Suprapubic skin (tissue), 4 donors: ENCODE measurements at places on chromosomes 2 and 18. TPM values are rescaled to one million over a fixed set of nuclear protein-coding genes. Genes with fewer than 3 reads are reported as not detected.

DNA sequence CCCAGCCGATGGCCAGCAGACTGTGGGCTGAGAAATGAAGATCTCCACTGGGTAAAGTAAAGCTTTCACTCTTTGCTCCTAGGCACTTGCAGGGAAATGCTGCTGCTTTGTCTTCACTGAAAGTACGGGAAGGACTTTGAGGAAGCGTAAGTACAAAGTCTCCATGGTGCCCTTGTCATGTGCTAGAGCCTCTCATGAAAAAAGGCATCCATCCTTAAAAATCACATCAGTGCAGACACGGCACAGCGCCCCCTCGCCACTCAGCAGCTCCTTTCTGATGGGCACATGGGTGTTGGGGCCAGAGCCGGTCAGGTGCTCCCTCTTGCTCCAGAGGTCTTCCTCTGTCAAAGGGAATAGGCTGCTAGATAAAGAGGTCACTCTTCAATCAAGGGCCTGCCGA, 109.0 kb upstream of the STPG4 start:
- H3K4me1 ChIP-seq = peaks cover 2% of the 10 kb centered on the region
- H3K27ac ChIP-seq = no peak overlapping the region
- no peak overlapping the region for H3K4me3 ChIP-seq
- no peaks in the 10 kb centered on the region for H3K36me3 ChIP-seq
- H3K27me3 ChIP-seq = no peaks in the 10 kb centered on the region

GRCh38 chr2:128260239-128261138, 58.2 kb downstream of the HS6ST1 start:
- no peaks in the 10 kb centered on the region for H3K27me3 ChIP-seq
- H3K27ac ChIP-seq = peak overlapping the region; percentile 75
- no peaks in the 10 kb centered on the region for H3K36me3 ChIP-seq
- peak; percentile 68 for DNase-seq

The LIMS3 gene
- 1.1 TPM for total RNA-seq

GRCh38 chr2:65604246-65604645, 171.8 kb upstream of the SPRED2 start:
- no peaks in the 10 kb centered on the region for H3K36me3 ChIP-seq
- DNase-seq = no peak
- H3K27me3 ChIP-seq = no peaks in the 10 kb centered on the region
- H3K27ac ChIP-seq = no peak overlapping the region

GRCh38 chr18:55336438-55337100, 251.4 kb downstream of the TCF4 start:
- H3K4me1 ChIP-seq = peaks cover 20% of the 10 kb centered on the region
- no peak overlapping the region for H3K4me3 ChIP-seq
- no peak overlapping the region for H3K27ac ChIP-seq
- DNase-seq = no peak
- no peaks in the 10 kb centered on the region for H3K27me3 ChIP-seq

DNA sequence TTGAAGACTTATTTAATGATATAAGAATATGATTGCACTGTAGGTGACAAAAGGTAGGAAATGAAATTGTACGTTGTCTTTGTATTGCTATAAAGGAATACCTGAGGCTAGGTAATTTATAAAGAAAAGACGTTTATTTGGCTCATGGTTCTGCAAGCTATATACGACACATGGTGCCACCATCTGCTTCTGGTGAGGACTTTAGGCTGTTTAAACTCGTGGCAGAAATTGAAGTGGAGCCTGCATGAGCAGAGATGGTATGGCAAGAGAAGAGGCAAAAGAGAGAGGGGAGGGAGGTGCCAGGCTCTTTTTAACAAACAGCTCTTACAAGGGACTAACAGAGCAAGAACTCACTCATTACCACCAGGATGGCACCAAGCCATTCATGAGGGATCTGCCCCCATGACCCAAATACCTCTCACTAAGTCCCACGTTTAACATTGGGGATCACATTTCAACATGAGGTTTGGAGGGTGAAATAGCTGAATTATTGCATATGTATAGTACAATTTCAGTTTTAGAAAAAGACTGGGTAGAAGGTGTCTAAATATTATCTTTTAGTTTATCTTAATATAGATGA, 86.8 kb downstream of the GULP1 start:
- no peak overlapping the region for H3K4me3 ChIP-seq
- peaks cover 9% of the 10 kb centered on the region for H3K4me1 ChIP-seq
- H3K27ac ChIP-seq = no peak overlapping the region
- no peaks in the 10 kb centered on the region for H3K36me3 ChIP-seq
- no peaks in the 10 kb centered on the region for H3K27me3 ChIP-seq

- H3K27me3 ChIP-seq = no peaks in the 10 kb centered on the region
- H3K27ac ChIP-seq = no peak overlapping the region
- H3K36me3 ChIP-seq = no peaks in the 10 kb centered on the region
- DNase-seq = no peak
- peaks cover 3% of the 10 kb centered on the region for H3K4me1 ChIP-seq
These were observed 39.4 kb downstream of the SCTR start for GRCh38 chr2:119484834-119485233.

DNA sequence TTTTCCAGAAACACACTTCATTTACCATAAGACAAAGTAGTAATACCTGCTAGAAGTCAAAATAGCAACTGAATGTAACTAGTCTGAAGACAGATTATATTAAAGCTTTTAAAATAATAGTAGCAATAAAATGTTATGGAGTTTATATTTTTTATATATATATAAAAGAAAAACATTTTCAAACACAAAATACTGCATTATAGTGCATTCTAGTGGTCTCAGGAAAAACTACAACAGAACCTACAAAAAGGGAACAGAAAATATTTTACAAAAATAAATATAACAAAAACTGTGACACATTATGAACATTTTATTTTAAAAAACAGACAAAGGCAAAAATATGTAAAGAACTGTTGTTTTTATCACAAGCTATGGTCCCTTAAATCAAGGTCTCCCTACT, 48.0 kb downstream of the STRN start:
- no peak for DNase-seq
- H3K4me1 ChIP-seq = no peaks in the 10 kb centered on the region
- H3K36me3 ChIP-seq = no peaks in the 10 kb centered on the region
- no peak overlapping the region for H3K4me3 ChIP-seq
- no peak overlapping the region for H3K27ac ChIP-seq

The SULT1C4 gene
- total RNA-seq = not detected

DNA sequence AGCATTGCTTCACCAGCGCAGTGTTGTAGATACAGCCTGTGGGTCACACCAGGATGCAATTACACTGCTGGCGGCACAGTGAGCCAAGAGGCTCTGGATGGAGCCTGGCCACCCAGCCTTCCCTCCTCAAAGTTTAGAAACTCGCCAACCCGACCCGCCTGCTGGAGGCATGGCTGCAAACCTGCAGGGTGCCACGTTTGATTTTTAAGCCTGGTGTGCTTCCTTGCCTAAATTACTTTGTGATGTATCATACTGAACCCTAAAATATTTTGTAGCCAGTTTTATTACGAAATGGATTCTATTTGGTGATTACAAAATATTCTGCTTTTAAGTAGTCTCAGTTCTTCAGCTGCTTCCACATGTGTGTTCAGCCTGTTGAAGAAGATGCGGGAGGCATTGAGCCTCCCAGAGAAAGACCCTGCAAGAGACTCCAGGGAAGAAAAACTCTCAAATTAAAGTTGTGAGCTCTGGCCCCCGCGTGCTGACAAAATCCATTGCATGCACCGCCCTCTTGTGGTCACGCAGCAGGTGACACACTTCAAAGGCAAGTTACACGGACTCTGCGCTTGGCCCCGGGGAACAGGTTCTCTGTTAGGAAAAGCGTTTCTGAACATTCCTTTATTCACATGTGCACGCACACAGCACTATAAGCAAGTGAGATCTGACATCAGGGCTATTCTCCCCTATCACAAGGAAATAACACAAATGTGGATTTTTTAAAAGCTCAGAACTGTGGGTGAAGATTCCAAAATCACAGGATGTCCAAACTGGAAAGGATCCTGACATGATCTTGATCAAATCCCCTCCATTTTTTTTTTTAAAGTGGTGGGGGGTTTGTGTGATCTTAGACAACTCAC, 63.0 kb upstream of the TWIST2 start:
- no peaks in the 10 kb centered on the region for H3K36me3 ChIP-seq
- peak; percentile 89 for DNase-seq
- peaks cover 3% of the 10 kb centered on the region for H3K4me1 ChIP-seq
- peak overlapping the region; percentile 81 for H3K27ac ChIP-seq
- H3K4me3 ChIP-seq = no peak overlapping the region

The LYPD6B gene
- 83.7 TPM for total RNA-seq

GRCh38 chr2:70511971-70512729, 41.5 kb downstream of the TGFA start:
- no peak overlapping the region for H3K4me3 ChIP-seq
- no peak for DNase-seq
- no peak overlapping the region for H3K27ac ChIP-seq
- no peaks in the 10 kb centered on the region for H3K36me3 ChIP-seq
- H3K27me3 ChIP-seq = no peaks in the 10 kb centered on the region

The RESP18 gene
- total RNA-seq = not detected

GRCh38 chr2:169397697-169398096, 35.4 kb upstream of the LRP2 start:
- H3K27ac ChIP-seq = no peak overlapping the region
- H3K4me3 ChIP-seq = no peak overlapping the region
- H3K4me1 ChIP-seq = no peaks in the 10 kb centered on the region
- DNase-seq = no peak
- peaks cover 7% of the 10 kb centered on the region for H3K27me3 ChIP-seq

DNA sequence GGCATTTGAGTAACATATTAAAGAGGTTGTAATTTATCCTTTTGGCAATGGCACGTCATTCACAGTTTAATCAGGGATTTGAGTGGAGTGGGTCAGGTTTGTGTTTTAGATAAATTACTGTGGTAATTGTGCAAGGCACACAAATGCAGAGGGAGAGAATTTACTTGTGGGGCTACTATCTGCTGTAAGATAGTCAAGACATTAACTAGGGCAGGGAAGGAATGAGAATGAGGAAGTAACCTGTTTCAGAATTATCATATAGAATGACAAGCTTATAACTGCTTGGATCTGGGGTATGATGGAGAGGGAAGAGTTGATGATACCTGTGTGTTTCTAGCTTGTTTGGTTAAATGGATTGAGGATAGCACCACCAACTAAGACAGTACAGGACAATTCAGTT, 58.9 kb upstream of the ZSWIM2 start:
- no peaks in the 10 kb centered on the region for H3K4me1 ChIP-seq
- DNase-seq = no peak
- no peak overlapping the region for H3K27ac ChIP-seq
- H3K27me3 ChIP-seq = no peaks in the 10 kb centered on the region
- no peaks in the 10 kb centered on the region for H3K36me3 ChIP-seq
- H3K4me3 ChIP-seq = no peak overlapping the region

DNA sequence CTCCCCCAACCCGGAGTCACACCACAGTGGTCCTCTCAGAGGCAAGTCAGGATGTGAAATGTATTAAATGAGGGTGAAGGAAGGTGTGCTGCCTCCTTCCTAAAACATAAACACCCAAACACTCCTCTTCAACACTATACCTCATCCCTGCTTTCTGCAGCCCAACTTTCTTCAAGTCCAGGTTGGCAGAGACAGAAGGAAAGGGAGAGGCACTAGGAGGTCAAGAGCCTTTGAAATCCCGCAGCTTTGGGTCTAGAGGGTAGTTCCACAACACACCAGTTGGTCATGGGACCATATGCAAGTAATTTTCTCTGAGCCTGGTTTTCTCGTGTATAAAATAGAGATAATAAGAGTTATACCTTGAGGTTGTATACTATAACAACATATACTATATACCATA, 38.4 kb downstream of the FIGN start:
- no peak overlapping the region for H3K4me3 ChIP-seq
- H3K4me1 ChIP-seq = peaks cover 10% of the 10 kb centered on the region
- H3K36me3 ChIP-seq = no peaks in the 10 kb centered on the region
- H3K27ac ChIP-seq = no peak overlapping the region
- no peak for DNase-seq
- no peaks in the 10 kb centered on the region for H3K27me3 ChIP-seq

The SCYGR4 gene
- not detected for total RNA-seq

The ASIC4 gene
- not detected for total RNA-seq

The ZNF396 gene
- total RNA-seq = 1.6 TPM

- H3K4me1 ChIP-seq = no peaks in the 10 kb centered on the region
- H3K27me3 ChIP-seq = no peaks in the 10 kb centered on the region
- no peak overlapping the region for H3K27ac ChIP-seq
- no peak overlapping the region for H3K4me3 ChIP-seq
- DNase-seq = no peak
These were observed 154.0 kb downstream of the PMAIP1 start for GRCh38 chr18:60053747-60054304.

- H3K36me3 ChIP-seq = no peaks in the 10 kb centered on the region
- H3K4me1 ChIP-seq = no peaks in the 10 kb centered on the region
- H3K27ac ChIP-seq = no peak overlapping the region
- H3K27me3 ChIP-seq = no peaks in the 10 kb centered on the region
- no peak overlapping the region for H3K4me3 ChIP-seq
- DNase-seq = no peak
These were observed 25.4 kb upstream of the REG3G start for GRCh38 chr2:79000008-79000576.

DNA sequence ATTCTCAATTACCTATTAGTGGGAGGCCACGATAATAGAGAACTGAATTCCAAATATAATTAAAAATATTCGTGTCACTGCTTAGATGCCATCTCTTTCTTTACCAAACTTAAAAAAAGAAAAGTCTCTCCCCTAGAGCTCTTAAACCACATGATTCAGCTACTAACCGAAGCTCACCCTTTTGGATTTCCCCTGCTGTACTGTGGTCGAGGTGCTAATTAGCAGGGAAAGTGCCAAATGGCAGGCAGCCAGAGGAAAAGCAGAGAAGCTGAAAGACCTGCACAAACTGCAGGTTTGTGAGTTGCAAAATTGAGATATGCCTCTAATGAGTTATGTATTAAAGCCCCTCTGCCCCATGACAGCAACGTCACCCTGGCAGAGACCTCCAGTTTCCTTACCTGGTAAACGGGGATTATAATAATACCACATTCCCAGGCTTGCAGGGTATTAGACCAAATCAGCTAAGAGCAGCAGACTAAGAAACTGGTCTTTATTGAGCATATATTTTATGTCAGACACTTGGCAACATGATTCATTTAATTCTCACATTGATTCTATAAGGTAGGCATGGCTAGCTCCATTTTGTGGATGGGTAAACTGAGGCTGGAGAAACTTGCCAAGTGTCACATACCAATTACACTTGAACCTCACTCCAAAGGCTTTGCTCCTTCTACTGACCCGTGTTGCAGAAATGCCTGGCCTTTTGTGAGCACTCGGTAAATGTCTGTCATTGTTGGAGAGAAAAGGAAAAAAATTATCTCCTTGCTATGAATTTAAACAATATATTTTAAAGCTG, 259.7 kb downstream of the LPIN1 start:
- no peaks in the 10 kb centered on the region for H3K27me3 ChIP-seq
- H3K4me3 ChIP-seq = no peak overlapping the region
- H3K36me3 ChIP-seq = no peaks in the 10 kb centered on the region
- H3K27ac ChIP-seq = no peak overlapping the region

DNA sequence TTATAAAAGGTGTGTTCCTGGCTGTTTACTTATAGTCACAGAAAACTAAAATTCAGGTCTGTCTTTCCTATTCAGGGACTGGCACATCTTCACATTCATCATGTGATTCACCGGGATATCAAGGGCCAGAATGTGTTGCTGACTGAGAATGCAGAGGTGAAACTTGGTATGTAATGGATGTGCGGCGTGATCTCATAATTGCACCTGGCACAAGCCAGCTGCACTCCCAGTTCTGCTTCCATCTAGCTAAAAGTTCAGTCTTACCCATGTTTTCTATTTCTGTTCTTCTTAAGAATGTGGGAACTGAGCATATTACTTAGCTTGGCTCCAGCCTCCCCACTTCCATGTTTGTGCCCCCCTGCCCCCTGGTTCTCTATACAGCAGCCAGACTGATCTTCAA, 131.9 kb downstream of the MAP4K4 start:
- H3K4me1 ChIP-seq = peaks cover 22% of the 10 kb centered on the region
- no peak overlapping the region for H3K4me3 ChIP-seq
- H3K27me3 ChIP-seq = no peaks in the 10 kb centered on the region
- H3K36me3 ChIP-seq = peaks cover 28% of the 10 kb centered on the region
- no peak for DNase-seq
- H3K27ac ChIP-seq = no peak overlapping the region

The KDSR gene
- total RNA-seq = 70.2 TPM
